Testis (tissue), 5 donors: ENCODE measurements at places on chromosomes 7 and 10.

DNA sequence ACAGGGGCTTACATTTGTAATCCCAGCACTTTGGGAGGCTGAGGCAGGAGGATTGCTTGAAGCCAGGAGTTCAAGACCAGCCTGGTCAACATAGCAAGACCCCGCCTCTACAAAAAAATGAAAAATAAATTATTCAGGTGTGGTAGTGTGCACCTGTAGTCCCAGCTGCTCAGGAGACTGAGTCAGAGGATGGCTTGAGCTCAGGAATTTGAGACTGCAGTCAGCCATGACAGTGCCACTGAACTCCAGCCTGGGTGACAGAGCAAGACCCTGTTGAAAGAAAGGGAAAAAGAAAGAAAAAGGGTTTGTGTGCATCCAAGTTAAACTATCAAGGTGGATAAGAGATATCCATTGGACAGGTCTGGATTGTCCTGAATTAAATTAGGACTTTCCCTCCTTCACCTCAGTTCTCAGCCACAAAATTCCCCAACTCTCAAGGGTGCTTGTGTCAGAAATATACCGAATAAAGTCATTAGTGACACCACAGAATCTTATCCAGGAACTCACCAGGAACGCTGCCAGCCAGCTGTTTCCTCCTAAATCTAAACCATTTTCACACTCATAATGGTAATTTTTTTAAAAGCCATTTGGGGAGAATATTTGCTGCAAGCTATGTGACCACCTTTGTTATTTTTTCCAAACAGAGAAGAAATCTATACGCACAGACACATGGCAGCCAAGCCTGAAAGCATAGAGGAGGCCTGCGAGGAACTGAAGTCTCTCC lies 12.0 kb downstream of the AFAP1L2 start:
- DNase-seq, result no peak

GRCh38 chr7:67377939-67378862 lies 381.6 kb downstream of the TYW1 start:
- DNase-seq, result peak; percentile 88

DNA sequence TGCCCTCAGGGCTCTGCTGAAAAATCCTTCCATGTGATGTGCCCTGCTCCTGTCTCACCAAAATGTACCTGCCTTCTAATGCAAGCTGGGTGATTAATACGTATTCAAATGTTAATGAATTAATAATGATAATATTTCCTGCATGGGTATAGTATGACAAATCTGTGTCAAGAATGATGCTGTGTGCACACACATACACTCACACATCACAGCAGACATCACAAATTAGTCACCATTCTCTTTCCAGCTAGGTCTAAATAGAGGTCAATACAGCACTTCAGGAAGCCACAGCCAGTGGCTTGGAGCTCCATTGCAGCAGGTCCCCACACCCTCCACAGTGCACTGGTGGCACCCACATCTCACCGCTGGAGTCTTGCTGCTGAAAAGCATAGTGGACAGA lies 681.2 kb upstream of the NRP1 start:
- no peak for DNase-seq

GRCh38 chr7:149214020-149214720 lies 18.8 kb downstream of the ZNF282 start:
- no peak for DNase-seq

DNA sequence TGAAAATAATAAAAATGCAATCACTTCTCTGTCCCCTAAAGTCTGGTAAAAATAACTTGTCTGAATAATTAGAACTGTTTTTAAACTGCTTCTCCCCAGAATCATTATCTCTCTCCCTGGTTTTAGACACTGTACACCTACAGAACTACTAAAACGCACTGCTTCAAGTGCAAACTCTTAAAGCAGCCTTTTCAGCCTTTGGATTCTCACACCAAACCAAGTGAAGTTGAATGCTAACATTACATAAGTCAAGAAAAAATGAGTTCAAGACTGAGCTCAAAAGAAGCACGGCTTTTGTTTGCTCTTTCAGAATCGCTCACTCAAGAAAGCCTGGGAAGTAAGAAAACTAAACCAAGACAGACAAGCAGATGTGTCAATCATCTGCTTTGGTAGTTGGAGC lies 188.8 kb downstream of the LSM5 start:
- no peak for DNase-seq

- no peak for DNase-seq
These were observed 73.4 kb downstream of the VIPR2 start for GRCh38 chr7:159071260-159071659.

- no peak for DNase-seq
These were observed 67.4 kb upstream of the SLC35G1 start for GRCh38 chr10:93826355-93826754.

DNA sequence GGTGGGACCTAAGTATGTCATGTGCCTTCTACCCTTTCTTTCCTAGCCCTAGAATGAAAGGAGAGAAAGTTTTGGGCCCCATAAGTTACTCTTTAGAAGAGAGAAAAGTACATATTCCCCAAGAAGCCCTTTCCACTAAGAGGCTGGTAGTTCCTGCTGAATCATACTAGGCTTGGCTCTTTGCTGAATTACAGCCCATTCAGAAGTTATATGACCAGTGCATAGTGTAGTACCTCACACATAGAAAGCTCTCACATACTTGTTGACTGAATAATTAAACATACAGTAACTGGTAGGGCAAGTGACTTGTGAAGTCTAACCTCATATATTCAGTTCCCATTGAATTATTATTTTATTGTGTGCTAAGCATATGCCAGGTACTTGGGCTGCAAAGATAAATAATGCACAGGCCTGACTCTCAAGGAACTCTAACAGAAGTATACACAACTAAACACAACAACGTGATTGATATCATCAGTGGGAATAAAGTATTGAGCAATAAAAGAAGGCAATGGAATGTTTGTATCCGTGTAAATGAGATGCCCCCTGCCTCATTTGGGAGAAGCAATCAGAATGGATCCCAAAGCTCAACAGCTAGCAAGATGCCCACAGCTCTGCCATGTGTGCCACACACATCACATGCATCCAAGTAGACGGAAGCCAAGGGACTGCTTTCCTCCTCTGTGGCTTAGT lies 38.9 kb upstream of the UBN2 start:
- no peak for DNase-seq

DNA sequence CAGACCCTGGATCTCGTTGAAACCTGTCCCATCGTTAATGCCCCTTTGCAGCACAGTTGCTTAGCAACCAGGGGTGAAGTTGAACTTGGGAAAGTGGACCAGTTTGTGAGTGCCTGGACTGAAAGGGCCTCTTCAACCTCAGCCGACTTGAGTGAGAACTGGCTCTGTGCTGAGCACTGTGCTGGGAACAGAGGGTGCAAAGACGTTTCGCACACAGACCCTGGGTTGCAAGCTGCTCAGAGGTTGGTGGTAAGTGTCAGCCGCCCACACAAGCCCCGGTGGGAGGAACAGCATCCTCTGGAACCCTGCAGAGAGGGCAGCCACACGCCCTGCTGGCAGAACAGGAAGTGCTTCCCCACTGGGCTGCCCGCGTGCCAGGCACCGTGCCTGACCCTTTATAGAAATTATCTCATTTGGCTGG lies 89.2 kb downstream of the CARD11 start:
- no peak for DNase-seq

GRCh38 chr7:26117142-26117807 lies 34.7 kb upstream of the NFE2L3 start:
- no peak for DNase-seq

DNA sequence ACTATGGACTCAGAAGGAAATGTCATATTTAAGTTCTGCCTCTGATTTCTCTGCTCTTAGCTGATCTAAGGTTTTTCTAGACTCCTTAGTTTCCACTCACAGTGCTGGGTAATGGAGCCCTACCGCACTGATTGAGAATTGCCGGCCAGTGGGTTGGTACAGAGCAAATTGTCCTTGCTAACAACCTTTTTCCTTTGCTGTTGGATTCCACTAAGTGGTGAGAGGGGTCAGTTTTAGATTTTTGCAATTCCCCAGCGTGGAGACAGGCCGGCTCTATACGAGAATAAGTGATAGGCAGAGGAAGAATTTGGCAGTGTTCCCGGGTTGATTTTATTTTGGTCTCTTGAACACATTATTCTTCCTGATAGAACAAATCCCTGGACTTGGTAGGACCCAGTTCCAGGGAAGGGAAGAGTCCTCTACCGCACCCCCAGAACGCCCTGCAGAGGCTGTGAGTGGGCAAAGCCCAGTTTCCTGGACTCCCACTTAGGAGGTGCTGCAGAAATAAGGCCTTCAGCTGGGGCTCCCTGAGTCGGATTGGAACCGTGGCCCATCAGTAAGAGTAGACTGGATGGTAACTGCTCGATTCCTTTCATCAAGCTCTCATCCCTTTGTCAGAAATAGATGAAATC lies 3.0 kb upstream of the NRP1 start:
- peak; percentile 42 for DNase-seq

DNA sequence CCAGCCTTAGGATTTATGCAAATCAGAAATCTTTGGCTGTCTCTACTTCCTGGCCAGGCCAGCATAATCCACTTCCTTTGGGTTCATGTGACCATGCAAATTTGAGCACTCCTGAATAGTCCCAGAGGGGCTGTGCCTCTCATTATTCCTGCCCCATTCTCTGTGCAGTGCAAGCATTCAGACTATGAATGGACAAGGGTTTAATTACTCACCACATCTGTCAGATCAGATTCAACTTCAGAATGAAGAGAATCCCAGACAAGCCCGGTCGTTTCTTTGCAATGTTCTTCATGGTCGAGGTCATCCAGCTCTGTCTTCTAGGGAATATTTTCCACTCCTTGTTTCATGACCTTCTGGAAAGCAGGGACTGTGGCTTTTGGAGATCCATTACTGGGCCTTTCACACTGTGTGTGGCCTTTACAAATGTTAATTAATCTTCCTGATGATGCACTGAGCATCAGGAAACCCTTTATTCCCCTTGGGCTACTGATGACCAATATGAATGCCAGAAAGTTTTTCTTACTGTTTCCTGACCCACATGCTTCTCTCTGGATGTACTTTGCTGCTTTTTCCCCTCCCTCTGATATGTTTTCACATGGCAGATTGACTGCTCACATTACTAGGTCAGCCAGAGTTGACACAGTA lies 217.6 kb upstream of the TCF7L2 start:
- no peak for DNase-seq

GRCh38 chr7:104469166-104469820 lies 140.9 kb downstream of the LHFPL3 start:
- no peak for DNase-seq
